AG20443 (cell line): ENCODE measurements at places on chromosomes 6 and 20.

DNA sequence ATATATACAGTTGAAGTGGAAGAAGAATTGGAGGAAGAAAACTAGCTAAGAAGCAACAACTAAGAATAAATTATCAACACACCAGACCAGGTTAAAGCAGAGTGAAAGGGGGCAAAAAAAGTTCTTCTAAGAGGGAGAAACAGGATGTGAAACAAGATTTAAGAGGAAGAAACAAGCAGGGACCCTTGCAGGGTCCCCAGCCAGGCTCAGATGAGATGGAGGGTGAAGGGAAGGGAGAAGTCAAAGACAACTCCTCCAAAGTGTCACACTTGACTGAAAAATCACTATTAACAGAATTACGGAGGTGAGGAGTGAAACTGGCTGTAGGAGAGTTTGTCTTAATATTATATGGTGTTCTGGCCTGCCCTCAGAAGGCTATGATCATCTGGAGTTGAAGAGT lies 65.4 kb downstream of the MTFR2 start:
- no peak for DNase-seq

GRCh38 chr6:146974351-146974750 lies 229.9 kb upstream of the STXBP5 start:
- no peak for DNase-seq

DNA sequence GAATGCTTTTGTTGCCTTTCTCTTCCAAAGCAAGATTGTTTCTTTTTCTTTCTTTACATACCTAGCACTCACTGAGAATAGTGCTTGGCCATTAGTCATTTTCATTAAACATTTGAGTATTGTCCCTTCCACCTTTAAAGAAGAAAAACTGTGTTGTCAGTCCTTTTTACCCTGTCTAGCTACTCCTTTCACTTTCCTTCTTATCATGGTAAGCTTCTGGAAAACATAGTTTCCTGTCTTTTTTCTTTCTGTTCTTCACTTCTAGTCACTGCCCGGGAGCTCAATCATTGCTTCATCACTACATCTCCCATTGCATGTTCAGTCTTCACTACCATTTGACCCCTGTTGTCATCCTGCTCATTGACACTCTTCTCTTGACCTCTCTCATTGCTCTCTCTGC lies 12.1 kb downstream of the VAPB start:
- DNase-seq, result no peak

DNA sequence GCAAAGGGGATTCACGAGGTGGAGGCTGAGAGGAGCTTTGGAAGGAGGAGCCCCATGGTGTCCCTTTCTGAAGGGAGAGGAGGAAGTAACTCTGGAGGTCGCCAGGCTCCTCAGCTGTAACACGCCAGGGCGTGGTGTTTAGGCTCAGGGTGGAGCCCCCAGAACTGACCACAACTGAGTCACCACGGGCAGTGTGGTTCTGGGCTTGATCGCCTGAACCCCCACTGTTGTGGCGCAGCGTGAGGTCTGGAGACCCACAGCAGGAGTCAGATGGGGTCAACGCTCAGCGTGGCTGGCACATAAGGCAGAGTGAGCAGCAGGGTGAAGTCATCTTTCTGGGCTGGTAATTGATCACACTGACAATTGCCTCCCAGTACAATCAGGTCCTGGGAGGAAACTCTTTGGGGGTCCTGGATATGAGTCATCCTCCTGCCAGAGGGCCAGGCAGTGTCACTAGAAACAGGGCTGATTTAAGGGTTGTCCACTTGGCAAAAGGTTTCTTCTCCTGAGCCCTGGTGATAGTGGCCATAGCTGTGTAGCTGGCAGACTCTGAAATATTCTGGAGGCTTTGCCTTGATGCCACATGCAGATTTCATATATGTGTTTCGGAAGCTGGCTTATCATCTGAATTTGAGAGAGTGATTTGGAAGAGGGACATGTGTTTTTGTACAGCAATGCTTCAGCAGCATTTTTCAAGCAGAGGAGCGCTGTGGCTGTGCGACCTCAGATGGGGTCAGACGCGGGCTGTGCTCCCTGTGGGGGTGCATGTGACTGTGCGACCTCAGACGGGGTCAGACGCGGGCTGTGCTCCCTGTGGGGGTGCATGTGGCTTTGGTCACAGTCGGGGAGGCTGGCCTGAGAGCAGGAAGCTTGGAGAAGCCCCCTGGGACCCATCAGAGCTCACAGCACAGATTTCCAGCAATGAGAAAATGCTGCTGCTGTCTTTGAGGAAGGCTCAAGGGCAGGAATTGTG lies 50.0 kb downstream of the SYNJ2 start:
- peak; percentile 90 for DNase-seq

GRCh38 chr6:82247505-82248272 lies at the start of gene IBTK:
Gene IBTK (minus strand): TSS chr6:82247744. CDS start chr6:82240486, 7,258 bp downstream.
- DNase-seq, result peak; percentile 98

GRCh38 chr6:80020381-80021120 lies 16.1 kb downstream of the TTK start:
- no peak for DNase-seq

GRCh38 chr6:135651964-135652755 lies 154.6 kb upstream of the AHI1 start:
- no peak for DNase-seq

GRCh38 chr6:169142538-169142844 lies 111.2 kb downstream of the THBS2 start:
- DNase-seq, result no peak

DNA sequence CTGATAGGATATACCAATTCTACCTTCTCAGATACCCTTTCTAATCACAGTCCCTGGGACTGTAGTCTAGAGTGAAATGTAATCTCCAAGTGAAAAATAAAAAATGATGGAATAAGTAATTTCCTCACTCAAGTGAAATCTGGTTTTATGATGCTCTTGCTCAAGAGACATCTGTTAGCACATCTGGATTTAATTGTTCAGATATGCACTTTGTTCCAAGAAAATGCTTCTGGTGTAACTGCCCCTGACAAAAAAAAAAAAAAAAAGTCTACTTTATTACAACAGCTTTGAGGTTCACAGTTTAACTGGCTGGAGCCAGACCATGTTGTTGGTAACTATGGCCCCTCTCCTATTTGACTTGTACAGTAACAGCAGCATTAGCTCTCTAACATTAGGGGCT lies 251.8 kb downstream of the BTBD9 start:
- peak; percentile 41 for DNase-seq

DNA sequence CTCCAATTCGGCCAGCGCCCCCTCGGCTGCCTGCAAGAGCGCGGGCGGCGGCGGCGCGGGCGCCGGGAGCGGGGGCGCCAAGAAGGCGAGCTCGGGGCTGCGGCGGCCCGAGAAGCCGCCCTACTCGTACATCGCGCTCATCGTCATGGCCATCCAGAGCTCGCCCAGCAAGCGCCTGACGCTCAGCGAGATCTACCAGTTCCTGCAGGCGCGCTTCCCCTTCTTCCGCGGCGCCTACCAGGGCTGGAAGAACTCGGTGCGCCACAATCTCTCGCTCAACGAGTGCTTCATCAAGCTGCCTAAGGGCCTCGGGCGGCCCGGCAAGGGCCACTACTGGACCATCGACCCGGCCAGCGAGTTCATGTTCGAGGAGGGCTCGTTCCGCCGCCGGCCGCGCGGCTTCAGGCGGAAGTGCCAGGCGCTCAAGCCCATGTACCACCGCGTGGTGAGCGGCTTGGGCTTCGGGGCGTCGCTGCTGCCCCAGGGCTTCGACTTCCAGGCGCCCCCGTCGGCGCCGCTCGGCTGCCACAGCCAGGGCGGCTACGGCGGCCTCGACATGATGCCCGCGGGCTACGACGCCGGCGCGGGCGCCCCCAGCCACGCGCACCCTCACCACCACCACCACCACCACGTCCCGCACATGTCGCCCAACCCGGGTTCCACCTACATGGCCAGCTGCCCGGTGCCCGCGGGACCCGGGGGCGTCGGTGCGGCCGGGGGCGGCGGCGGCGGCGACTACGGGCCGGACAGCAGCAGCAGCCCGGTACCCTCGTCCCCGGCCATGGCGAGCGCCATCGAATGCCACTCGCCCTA lies 963 bp downstream of the FOXF2 start:
- peak; percentile 68 for DNase-seq

DNA sequence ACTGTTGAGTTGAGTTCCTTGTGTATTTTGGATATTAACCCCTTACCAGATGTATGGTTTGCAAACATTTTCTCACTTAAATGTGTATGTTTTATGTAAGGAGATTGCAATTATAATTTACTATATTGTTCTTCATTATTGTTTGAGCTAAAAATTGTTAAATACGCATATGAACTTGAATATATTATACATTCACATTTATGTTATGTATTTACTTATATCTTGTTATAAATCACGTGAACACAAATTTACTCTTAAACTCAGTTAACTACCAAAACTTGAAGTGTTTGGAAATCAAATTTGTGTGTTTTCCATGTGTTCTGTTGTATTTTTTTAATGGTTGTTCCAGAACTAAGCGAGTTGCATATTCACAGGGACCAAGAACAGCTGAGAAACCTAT lies 18.3 kb downstream of the CDC40 start:
- DNase-seq, result no peak

DNA sequence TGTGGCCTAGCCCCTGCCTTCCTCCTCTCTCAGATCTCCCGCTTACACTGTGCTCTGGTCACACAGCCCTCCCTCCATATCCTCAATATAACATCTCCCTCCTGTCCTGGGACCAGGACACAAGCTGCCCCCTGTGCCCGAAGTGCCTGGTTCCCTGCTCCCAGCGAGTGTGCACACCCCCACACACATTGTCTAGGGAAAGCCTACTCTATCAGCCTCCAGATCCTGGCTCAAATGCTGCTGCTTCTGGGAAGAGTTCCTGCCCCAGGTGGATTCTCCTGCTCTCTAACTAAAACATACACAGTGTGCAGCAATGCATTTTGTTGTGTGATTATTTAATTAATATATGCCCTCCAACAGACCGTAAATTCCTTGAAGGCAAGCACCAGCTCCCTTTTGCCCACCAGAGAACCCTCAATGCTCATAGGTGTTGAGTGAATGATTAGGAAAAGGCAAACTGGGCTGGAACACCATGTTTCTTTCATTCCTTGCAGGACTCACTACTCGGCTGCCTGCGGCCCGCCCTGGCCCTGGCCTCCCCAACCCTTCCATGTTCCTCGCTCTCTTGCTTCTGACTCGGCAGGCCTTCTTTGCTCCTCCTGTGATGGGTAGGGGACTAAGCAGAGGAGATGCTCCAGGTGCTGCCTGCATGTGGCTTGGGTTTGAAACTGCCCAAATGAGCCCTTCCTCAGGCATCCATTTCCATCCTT lies 194.6 kb downstream of the ZDHHC14 start:
- DNase-seq, result no peak

- DNase-seq, result no peak
These were observed 9.5 kb upstream of the SLC17A3 start for GRCh38 chr6:25883536-25883935.

DNA sequence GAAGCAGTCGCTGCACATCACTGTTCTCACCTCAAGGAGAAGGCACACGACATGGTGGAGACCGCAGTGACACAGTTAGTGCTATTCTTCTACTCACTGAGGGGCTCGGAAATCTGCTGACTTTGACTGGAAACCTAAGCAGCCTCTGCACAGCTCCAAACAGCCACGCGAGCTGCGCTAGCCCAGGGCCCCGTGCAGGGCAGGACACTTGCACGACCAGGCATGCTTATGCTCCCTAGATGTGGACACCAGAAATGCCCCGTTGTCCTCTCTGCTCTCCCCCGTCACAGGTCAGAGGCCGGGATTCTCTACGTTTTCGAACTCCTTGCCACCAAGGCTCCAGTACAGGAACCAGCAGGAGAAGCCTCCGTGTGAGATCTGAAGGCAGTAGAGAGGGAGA lies 201.1 kb downstream of the WDR27 start:
- no peak for DNase-seq

GRCh38 chr20:385448-385847 lies 4.9 kb downstream of the TRIB3 start:
- DNase-seq, result no peak

- no peak for DNase-seq
These were observed 37.9 kb upstream of the PRL start for GRCh38 chr6:22334778-22335177.

DNA sequence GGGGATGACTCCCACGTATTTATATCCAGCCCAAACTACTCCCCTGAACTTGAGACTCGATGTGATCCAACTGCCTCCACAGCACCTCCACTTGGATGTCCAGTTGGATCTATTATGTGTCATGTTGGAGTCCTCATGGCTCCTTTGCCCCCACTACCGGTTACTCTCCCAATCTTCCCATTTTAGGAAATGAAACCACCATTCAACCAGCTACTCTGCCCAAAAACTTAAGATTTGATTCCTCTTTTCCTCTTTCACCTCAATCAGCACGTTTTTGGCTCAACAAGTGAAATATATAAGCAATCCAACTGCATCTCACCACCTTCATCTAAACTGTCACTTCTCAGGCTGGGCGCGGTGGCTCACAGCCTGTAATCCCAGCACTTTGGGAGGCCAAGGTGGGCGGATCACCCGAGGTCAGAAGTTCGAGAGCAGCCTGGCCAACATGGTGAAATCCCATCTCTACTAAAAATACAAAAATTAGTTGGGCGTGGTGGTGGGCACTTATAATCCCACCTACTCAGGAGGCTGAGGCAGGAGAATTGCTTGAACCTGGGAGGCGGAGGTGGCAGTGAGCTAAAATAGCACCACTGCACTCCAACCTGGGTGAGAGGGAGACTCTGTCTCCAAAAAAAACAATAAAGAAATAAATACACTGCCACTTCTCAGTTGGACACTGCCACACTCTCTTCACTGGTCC lies 3.4 kb downstream of the AHCY start:
- DNase-seq, result no peak

GRCh38 chr20:51800060-51800871 lies 2.1 kb downstream of the SALL4 start:
- peak; percentile 79 for DNase-seq

- no peak for DNase-seq
These were observed 84.5 kb upstream of the PRND start for GRCh38 chr20:4637081-4637797.

DNA sequence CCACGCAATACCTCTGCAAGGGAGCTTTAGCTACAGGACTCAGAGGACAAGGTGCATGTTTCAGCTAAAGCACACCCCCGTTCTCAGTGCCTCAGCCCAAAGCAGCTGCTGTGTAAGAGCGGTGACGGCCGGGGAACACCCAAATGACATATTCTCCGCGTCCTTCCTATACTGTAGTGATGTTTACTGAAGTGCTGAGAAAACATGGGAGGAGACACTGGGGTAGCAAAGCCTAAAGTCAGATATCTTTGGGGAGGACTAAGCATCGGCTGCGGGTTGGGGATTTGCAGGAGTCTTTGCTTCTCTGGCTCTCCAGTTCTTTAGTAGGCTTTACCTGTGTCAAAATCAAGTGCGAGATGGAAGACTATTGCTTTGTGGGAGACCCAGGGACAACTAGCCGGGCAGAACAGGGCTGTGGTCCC lies 1.7 kb downstream of the SLC22A23 start:
- no peak for DNase-seq

DNA sequence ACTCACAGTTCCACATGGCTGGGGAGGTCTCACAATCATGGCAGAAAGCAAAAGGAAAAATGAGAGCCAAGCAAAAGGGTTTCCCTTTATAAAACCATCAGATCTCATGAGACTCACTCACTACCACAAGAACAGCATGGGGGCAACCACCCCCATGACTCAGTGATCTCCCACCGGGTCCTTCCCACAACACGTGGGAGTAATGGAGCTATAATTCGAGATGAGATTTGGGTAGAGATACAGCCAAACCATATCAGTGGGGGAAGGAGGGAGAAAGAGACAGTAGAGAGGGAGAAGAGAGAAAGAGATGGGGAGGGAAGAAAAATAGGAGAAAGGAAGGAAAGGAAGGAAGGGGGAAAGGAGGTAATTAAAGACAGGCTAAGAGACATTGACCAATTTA lies 30.1 kb downstream of the GMDS start:
- DNase-seq, result no peak
